NCI-H82 (cell line): ENCODE measurements at places on chromosomes 6 and 20.
A peak's percentile ranks its signal among the peaks of the same experiment; 100 is the strongest.

GRCh38 chr6:153957394-153957793, 81.6 kb upstream of the OPRM1 start:
- no peak for DNase-seq

GRCh38 chr6:28765978-28766351, 157.8 kb downstream of the TRIM27 start:
- DNase-seq = no peak

GRCh38 chr6:48486876-48487275, 375.9 kb upstream of the PTCHD4 start:
- no peak for DNase-seq

DNA sequence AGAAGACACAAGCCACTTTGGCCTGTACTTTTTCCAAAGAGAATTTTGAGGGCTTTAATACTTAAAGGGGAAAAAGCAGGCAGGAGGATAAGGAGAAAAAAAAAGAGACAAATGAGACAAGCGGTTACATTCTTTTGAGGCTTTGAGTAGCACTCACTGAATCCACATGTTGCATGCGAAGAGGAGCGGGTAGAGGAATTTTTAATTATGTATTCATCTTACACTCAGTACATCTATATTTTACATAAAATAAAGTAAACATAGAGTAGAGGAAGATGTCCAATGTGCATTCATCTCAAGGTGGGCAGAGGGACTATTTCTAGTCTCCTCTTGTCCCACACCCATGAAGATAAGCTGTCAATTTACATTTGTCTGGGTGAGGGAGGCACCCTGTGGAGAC, 266.9 kb downstream of the CD109 start:
- DNase-seq = no peak

- no peak for DNase-seq
Observed at GRCh38 chr6:89360415-89360999, 8.0 kb upstream of the UBE2J1 start.

GRCh38 chr6:108896111-108896661, 48.0 kb downstream of the ARMC2 start:
- no peak for DNase-seq

DNA sequence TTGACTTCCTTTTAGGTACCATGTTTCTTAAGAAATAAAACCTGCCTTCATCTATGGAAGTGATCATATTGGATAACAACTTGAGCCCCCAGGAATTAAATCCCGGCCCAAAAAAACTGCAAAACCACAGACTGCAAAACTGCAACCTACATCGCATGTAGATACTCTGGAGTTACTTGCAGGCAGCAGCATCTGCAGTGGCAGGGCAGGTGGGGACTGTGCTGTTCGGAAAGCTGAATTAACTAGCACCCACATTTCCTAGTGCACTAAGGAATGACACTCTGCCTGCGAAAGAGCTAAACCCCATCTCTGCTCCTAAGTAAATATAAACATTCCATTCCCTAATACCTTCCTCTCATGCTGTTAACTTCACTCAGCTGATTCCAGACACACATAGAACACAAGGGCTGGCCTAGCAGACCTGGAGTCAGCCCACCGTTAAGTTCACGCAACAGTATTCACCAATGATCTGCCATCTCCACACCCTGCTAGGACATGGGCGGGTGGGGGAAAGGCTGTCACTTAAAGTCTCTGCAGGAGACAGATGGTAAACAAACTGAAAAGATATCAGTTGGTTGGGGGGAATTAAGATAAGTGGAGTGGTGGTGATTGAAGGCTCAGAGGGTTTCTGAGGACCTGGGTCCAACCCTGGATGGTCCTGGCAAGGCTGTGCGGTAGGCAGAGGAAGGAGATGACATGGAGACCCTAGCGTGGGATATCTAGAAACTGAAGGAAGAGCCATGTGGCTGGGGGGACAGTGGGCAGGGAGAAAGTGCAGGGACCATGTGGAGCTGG, 128.4 kb downstream of the SYCP2 start:
- no peak for DNase-seq

- no peak for DNase-seq
Observed at GRCh38 chr6:105302617-105303128, 100.2 kb downstream of the PREP start.

- DNase-seq = peak; percentile 84
Observed at GRCh38 chr6:33632558-33633039, 11.5 kb downstream of the ITPR3 start.

DNA sequence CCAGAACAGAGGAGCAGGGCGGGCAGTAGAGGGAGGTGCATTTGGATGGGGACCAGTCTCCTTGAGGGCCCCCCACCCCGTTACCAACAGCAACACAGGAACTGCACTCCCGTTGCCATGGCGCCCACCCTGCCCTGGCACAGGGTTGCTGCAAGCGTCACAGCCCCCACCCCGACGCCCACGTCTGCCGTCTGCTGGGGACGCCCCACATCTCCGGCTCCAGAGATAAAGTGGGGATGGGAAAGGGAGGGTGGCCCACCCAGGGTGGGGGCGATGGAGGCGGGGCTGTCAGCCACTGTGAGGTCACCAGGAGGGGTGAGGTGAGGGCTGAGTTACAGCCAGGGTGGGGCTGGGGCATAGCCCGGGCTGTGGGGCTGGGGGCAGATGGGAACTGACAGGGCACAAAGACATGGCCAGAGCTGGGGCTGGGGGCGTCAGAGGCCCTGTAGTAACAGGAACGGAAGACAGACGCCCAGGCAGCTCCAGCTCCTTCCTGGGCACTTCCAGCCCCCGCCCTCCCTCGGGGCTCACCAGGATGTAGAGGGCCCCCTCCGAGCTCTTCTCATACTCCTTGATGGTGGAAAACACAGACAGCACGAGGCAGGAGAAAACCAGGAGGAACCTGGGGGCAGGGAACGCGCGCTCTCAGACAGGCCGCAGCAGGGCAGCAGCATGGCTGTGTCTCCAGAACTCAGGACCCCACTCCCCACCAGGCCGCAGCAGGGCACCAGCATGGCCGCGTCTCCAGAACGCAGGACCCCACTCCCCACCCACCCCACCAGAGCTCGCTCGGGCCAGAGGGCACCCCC, 26.0 kb downstream of the KCNQ2 start:
- no peak for DNase-seq

- peak; percentile 26 for DNase-seq
Observed at GRCh38 chr6:81485395-81485794, 267.1 kb downstream of the TENT5A start.
